T-helper 17 cell (primary cell): ENCODE measurements at places on chromosomes 6 and 20. TPM values are rescaled to one million over a fixed set of nuclear protein-coding genes. Genes with fewer than 3 reads are reported as not detected.

LY6G6F gene
- total RNA-seq, result 1.6 TPM

GRCh38 chr6:41967312-41968287, 26.0 kb upstream of the CCND3 start:
- peaks cover 10% of the 10 kb centered on the region for H3K36me3 ChIP-seq
- DNase-seq, result no peak
- H3K27me3 ChIP-seq, result no peaks in the 10 kb centered on the region
- no peak overlapping the region for H3K4me3 ChIP-seq

DNA sequence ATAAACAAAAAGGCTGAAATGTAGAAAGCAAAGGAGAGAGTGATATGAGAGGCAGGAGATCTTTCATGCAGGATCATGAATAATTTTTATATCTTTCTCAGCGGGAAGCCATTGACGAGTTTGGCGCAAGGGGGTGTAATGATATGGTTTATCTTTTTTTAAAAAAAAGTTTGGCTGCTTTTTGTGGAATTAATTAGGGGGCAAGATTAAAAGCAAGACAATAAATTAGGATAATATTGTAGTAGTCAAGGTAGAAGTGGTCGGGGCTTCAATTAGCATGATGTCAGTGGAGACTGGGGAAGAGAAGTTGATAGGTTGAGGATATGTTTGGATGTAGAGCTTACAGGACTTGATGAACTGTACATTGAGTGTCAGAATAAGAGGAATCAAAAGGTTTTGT, 4.0 kb downstream of the SENP6 start:
- no peaks in the 10 kb centered on the region for H3K27me3 ChIP-seq
- no peak for DNase-seq
- peaks cover 63% of the 10 kb centered on the region for H3K4me1 ChIP-seq
- peak overlapping the region; percentile 28 for H3K4me3 ChIP-seq
- H3K27ac ChIP-seq, result peak overlapping the region; percentile 71
- no peaks in the 10 kb centered on the region for H3K36me3 ChIP-seq

DNA sequence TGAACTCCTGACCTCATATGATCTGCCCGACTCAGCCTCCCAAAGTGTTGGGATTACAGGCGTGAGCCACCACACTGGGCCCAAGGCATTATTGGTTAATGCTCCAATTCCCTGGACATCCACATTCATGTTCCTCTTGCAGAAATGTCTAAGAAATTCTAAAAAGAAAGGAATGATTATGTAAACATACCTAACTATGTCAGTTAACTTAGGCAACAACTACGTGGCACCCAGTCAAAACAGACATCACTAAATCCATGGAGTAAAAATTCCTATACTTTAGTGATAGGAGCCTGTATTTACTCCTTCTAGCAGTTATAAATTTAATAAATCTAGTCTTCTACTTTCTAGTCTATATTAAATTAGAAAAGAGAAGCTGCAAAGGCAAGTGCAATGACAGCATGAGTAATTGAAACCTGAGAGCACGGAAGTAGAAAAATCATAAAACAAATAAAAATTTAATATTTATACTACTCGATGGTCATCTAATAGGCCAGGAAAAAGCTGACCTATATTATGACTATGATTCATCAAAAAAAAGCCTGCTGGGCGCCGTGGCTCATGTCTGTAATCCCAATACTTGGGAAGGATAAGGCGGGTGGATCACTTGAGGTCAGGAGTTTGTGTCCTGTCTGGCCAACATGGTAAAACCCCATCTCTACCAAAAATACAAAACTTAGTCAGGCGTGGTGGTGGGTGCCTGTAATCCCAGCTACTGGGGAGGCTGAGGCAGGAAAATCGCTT, 4.2 kb downstream of the AHI1 start:
- no peak overlapping the region for H3K4me3 ChIP-seq
- H3K27ac ChIP-seq, result no peak overlapping the region
- H3K27me3 ChIP-seq, result no peaks in the 10 kb centered on the region
- H3K4me1 ChIP-seq, result peaks cover 15% of the 10 kb centered on the region
- DNase-seq, result no peak

SAMD5 gene
- not detected for total RNA-seq

PPIL1 gene
- total RNA-seq, result 3.8 TPM

EYS gene
- total RNA-seq, result not detected

DNA sequence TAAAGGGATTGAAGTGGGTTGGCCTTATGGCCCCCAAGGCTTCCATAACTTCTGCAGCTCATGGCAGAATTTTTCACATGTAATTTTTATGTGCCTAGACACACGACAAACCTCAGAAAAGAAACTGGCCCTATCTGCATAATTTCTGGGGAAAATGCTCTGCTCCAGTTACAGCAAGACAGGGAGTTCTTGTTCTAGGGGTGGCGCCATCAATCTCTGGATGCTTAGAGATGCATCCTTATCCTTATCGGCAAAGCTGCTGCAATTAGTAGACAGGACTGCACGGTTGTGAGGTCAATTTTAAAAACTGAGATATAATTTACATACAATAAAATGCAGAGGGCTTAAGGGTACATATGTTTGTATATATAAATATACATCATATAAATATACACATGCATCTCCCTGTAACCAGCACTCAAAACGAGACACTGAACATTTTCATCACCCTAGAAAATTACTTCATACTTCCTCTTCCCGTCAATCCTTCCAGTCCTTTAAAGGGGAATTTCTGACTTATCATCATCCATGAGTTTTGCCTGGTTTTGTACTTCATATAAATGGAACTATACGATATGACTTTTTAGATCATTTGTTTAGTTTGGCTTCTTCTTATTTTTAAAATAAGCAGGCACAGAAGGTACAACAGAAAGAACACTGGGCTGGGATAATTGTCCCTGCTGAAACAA, 10.2 kb downstream of the ELMO2 start:
- H3K36me3 ChIP-seq, result peaks cover 13% of the 10 kb centered on the region
- H3K27me3 ChIP-seq, result no peaks in the 10 kb centered on the region
- DNase-seq, result no peak
- peak overlapping the region; percentile 72 for H3K27ac ChIP-seq
- H3K4me1 ChIP-seq, result peaks cover 42% of the 10 kb centered on the region

PTCRA gene
- 35.0 TPM for total RNA-seq

GRCh38 chr6:96522465-96523009, 931 bp downstream of the UFL1 start:
- H3K4me1 ChIP-seq, result peaks cover 20% of the 10 kb centered on the region
- peak overlapping the region; percentile 98 for H3K4me3 ChIP-seq
- DNase-seq, result no peak
- peak overlapping the region; percentile 100 for H3K27ac ChIP-seq
